ENCODE measurements at places on chromosomes 2 and 18.
A peak's percentile ranks its signal among the peaks of the same experiment; 100 is the strongest.

DNA sequence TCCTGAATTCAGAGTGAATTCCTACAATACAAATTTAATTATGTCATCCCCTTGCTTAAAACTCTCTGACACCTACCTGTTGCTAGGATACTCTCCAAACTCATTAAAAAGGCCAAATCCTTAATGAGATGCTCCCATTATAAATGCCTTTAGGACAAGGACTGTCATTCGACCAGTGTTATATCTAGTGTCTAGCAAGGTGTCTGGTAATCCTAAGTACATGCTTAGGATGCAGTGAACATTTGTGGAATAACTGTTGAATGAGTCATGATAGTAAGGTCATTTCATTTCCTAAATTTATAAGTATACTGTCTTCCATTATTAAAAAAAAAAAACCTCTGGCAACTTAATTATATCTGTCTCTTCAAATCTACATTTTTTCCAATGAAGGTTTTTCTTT lies 588.9 kb upstream of the NRXN1 start:
- no peak for DNase-seq

DNA sequence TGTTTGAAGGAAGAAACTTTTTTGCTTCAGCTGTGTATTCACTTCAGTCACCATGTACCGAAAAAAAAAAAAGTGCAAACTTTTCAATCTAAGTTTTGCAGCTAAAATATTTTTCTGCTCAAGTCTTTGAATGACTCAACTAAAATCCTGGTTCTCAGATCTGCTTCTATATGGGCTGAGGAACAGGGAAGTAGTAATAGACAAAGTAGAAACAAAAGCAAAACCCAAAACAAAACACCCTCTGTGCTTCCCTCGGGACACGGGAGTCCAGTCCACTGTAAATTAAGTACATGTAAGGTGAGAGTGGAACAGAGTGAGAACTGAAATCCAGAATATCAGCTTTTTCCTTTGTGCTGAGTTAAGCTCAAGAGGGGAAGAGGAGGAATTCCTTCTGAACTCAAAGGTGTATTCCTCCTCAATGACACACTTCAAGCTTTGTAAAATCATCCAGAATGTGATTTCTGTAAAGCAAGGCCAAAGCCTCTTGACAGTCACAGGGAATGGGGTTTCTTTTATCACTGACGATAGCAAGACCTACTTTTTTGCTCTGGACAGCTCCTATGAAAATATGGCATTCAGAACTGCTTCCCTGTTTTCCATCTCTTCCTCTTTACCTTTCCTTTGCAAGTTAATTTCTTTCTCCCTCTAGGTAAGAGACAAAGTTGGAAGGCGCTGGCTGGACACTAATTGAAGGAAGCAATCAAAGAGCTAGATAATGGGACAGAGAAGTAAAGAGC lies 433.5 kb upstream of the MMADHC start:
- no peak for DNase-seq

- no peak for DNase-seq
Measured at GRCh38 chr2:121368836-121369235, 83.8 kb upstream of the TFCP2L1 start.

DNA sequence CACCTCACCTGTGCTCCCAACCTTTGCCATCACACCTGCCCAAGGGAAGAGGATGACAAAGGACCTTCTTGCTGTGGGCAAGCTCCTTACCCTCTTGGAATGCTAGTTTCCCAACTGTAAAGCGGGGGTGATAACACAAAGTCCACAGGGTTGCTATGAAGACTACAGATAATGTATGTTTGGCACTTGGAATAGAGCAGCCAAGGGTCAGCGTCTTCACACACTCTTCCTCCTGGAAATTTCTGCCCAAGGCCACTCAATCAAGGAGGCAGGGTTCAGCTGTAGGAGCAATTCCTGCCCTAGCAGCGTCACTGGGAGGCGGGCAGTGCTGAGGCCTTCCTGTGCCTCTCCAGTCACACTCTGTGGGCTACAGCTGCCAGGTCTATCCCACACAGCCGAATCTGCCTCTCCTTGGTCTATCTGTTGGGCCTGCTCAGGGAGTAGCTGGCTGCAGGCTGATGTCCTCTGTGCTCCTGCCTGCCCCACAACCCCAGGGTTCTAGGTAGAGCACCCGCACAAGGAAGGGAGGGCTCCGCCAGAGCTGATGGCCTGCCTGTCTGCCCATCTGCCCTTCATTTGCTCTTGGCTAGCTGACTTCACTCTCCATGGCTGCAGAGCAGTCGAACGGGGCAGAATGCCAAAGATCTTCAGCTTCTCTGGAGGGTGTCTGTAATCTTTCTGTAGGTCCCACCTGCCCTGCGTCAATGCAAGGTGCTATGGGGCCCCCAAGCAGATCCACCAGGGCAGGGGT lies 91.9 kb downstream of the MRO start:
- DNase-seq, result no peak

DNA sequence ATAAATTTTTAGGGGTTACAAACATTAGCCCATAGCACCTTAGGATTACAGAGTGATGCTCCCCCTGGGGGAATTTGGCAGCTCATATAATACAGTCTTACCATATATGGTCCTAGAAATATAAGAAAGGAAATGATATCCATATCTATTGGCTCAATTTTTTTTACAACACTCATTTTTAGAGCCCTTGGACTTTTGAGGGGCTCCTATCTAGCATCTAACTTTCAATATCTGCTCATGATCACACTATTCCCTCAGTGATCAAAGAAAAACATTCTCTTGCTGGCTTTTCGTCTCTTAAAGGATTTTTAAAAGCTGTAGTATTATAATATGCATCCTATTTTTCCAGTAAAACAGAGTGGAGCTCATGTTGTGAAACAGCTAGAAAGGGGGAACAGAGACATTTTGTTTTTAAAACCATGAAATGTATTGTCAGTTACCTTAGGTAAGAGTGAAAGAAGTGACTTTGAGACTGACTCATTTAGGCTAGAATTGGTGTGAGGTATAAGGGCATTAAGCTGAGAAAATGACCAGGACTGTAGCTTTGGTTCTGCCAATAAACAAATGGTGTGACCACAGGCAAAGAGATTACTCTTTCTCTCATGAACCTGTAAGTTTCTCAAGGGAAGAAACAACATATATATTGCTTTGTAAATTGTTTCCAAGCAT lies 65.8 kb downstream of the ALPK2 start:
- DNase-seq, result no peak

GRCh38 chr2:240233885-240234502 lies 93.5 kb upstream of the OTOS start:
- no peak for DNase-seq

DNA sequence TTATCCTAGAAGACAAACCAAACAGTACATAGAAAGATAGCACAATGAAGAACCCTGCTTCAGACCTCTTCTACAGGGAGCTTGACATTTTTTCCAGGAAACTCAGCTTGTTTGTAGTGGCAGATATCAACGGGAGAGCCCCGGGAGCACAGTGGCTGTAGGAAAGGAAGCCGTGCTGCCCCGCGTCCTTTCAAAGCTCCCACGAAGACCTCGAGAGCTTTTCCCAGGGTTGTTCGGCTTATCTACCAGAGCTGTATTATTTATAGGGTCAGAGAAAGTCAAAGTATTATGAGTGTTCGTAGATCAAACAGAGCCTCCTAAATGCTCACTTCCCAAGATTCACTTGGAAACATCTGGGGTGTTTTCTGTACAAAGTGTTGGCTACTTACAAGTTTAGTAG lies 167.1 kb upstream of the COPS8 start:
- no peak for DNase-seq

- DNase-seq, result no peak
Measured at GRCh38 chr2:106685180-106685897, 198.2 kb downstream of the CD8B2 start.

DNA sequence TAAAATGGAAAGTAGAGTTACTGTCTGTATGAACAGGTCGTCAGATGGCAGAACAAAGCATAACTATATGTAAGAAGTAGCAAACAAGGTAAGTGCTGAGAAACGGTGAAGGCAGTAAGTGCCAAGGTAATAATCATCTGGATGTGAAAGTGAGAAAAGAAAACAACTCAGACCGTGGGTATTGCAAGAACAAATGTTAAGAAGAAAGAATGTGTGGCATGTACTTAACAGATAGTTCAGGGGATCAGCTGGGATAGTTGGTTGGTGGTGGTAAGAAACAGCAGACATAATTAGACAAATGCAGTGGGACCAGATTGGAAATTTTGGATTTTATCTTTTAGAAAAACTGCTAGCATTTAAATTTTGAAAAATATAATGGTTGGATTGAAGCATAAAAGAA lies 375.8 kb upstream of the NXPH2 start:
- DNase-seq, result no peak

DNA sequence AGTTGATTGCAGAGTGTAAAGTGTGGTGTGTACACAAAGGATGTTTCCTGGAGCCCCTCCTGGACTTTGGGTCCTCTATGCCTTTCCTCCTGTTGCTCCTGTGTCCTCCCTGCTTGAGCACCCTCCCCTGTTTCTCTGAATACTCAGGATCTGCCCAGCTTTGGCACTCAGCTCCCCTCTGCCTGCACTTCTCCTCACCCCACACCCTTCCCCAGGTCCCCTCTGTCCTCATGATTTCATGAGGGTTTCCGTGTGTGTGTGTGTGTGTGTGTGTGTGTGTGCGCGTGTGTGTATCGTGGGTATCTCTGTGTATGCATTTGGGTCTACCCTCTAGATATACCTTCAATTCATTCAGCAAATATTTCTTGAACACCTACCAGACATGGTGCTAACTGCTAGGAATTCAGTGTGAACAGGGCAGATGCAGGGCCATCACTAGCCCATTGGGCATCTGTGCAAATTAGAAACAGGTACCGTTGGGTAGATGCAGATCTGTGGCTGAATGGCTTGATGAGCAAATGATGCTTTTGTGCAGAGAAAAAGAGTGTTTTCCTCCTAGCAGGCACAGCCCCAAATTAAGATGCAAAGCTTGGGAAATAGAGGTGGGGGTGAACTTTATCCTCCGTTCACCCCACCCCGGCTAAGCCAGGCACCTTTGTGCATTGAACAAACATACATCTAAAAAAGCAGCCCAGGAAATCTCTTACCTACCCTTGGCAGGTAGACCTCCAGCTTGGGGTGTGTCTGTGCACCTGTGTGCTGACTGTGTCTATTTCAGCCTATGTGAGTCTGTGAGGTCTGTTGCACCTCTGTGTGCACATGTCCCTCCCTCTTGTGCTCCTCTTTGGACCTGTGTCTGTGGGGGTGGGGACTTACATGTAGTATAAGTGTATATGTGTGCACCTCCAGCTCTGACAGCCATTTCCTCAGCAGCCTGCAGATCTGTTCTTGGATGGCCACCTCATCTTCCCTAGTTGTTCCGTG lies 60.0 kb upstream of the EPAS1 start:
- DNase-seq, result no peak

DNA sequence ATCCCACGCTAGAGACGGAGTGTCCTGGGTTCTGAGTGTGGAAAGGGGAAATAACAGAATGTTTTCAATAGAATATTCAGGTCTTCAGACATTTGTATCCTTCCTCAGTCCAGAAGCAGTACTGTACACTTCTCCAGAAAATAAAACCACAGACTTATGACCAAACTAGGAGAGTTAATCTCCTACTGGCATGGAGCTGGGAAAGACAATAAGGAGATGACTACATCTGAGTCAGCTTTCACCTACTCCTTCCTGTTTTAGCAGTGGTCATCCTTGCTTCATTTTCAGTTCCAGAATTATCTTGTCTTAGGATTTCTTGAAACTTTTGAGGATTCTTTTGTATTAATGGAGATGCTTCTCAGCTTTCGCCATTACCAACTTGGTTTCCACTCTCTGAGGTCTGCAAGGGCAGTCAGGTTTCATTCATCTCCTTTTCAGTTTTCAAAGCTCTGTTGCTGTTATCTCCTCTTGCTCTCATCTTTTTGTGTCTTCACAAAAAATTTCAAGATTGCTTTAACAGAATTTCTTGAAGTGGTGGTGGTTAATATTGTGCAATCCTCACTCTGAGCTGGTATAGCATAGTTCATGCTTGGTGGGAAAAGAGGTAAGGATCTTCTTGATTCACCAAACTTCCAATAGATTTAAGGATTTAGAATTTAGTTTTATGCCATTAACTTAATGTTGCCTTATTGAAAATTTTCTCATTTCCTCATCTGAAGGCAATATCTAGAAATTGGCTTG lies 23.7 kb upstream of the NR4A2 start:
- no peak for DNase-seq

GRCh38 chr2:172119089-172119488 lies 16.4 kb upstream of the DLX2 start:
- DNase-seq, result no peak

DNA sequence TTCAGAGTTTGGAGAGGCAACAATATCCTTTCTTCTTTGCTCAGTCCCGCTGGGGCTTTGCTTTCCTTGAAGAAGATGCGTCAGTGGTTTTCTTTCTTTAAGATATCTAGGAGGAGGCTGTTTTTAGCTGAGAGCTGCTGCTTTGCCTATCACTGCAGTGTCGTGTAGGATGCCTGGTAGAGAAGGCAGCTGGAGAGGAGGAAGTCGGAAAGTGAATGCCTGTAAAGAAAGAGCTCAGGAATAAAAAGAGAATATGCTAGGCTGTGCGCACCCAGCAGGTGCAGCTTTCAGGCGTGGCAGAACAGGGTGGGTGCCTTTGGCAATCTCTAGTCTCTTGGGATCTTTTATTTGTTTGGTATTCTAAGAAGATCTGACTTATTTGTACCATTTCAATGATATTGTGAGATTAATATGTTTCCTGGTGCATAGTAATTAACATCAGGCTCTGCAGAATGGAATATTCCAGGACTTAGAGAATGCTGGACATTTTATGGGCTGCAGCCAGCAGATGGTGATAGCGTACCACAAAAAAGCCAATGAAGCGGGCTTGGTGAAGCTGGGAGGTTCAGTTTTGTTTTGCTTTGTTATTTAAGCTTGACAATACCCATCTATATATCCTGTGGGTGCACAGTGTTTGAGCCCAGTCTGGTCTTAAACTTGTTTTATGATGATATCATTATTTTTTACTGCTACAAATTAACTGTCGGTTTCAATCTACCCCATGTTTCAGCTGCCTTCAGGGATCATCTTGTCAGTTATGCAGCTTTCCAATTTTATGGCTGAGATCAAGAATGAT lies 34.9 kb downstream of the CAVIN2 start:
- peak; percentile 76 for DNase-seq

- DNase-seq, result no peak
Measured at GRCh38 chr2:129800285-129800684, 179.2 kb upstream of the RAB6C start.

Measured in activated CD4-positive, alpha-beta T cell treated with anti-CD3 and anti-CD28 coated beads, Interleukin-2, amount 10 ng/mL, durations not matched to agents 24 days and 14 days (primary cell).